D341Med (cell line): ENCODE measurements at places on chromosomes 2 and 18.

DNA sequence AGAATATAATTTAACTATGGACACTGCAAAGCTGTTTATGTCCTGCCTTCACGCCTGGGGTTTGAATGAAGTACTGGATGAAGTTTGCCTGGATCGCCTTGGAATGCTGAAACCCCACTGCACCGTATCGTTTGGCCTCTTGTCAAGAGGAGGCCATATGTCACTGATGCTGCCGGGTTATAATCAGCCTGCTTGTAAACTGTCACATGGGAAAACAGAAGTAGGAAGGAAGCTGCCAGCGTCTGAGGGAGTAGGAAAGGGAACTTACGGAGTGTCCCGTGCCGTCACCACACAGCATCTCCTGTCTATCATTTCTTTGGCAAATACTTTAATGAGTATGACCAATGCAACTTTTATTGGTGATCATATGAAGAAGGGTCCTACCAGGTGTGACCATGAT is 105.8 kb downstream of the WDR7 start:
- peak; percentile 78 for DNase-seq

GRCh38 chr2:190043441-190043840 is 19.1 kb downstream of the MSTN start:
- no peak for DNase-seq

DNA sequence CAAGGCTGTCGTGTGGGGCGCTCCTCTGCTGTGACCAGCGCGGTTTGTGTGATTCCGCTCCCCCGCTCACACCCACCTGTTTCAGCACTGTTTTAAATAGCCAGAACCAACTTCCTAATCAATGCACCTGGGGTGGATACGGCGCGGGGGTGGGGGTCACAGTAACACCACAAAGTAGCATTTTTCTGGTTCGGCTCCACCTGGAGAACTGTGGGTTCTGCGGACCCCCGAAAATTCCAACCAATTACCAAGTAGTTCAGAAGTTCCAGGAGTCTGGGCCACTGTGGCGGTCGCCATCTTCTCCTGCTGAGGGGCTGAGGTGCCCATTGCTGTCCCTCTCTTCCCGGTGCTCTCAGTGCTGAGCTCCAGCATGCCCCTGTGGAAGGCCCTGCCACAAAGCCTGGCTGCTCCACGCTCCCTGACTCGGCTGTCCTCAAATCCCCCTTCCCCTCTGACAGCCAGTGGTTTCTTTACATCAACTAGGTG is 79.4 kb downstream of the GFPT1 start:
- DNase-seq, result no peak

DNA sequence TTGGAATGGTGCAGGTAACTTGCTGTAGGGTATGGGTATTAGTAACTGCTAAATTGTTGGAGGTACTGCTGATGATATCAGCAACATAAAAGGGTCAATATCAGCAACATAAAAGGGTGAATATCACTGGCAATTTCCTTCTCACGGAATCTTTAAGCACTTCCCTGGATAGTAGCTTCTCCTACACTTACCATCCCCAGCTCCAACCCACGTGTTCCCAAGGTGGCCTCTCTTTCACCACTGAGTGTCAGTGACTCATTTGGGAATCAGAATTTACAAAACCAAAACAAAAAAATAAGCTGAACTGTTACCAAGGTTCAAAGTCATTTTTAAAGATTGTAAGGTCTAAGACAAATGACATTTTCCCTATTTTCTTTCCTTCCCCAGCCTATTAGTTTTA is 70.8 kb downstream of the LRP2 start:
- DNase-seq, result no peak

GRCh38 chr2:153464395-153464794 is 14.2 kb downstream of the RPRM start:
- DNase-seq, result no peak

DNA sequence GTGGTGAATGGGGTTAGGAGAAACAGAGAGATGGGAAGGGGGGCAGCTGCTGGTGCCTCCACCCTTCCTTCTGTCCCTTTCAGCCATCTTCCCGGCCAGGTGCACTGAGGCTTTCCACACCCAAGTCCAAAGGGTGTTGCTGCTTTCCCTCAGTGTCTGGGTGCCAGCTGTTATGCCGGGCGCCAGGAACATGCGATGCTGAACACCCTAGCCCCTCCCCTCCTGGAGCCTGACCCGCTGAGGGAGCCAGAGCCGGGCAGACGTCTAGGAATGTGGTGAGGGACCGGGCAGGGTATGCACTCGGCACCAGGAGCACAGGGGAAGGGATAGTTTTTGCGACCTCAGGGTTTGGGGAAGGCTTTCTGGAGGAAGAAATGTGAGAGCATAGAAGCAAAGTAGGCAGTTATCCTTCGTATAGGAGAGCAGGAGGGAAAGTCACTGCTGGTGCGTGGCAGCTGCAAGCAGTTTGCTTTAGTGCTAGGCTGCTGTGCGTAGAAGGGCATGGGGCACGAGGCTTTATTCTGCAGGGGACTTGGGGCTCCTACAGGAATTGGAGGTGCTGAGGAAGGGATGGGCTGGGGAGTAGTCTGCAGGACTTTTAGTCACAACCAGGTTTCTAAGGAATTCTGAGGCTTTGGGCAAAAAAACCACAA is 147.7 kb downstream of the TSN start:
- no peak for DNase-seq

DNA sequence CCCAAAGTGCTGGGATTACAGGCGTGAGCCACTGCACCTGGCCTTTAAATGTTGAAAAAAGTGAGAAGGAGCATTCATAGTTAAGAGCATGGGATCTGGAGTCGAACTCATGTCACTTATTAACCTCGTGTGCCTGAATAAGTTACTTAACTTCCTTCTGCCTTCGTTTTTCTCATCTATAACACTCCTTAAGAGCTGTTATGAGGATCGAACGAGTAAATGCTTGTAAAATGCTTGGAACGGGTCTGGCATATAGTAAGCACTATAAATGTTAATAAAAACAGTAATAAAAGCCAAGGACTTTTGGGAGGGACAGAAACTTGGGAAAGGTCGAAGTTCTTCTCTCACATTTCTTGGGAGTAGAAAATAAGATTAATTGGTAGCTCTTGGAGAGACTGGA is 40.8 kb downstream of the RAB10 start:
- DNase-seq, result no peak

DNA sequence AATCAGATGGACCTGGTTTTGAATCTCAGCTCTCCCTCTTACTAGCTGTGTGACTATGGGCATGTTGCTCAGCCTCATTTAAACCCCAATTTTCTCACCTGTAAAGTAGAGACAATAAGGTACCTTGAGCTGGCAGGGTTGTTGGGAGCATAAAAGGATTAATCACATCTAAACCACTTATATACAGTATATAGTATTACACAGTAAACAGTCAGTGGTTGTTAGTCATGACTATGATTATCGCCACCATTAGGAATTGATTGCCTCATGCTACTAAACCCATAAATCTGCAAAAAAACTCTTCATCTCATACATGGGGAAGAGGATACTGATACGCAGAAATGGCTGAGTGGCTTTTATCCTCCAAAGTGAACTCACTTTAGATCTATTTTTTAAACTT is 65.8 kb downstream of the INO80D start:
- DNase-seq, result no peak

DNA sequence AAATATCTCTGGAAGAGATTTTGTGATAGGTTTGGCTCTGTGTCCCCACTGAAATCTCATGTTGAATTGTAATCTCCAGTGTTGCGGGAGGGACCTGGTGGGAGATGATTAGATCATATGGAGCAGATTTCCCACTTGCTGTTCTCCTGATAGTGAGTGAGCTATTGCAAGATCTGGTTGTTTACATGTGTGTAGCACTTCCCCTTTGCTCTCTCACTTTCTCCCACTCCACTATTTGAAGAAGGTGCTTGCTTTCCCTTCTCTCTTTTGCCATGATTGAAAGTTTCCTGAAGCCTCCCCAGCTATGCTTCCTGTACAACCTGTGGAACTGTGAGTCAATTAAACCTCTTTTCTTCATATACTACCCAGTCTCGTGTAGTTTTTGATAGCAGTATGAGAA is 97.0 kb upstream of the FN1 start:
- DNase-seq, result no peak

DNA sequence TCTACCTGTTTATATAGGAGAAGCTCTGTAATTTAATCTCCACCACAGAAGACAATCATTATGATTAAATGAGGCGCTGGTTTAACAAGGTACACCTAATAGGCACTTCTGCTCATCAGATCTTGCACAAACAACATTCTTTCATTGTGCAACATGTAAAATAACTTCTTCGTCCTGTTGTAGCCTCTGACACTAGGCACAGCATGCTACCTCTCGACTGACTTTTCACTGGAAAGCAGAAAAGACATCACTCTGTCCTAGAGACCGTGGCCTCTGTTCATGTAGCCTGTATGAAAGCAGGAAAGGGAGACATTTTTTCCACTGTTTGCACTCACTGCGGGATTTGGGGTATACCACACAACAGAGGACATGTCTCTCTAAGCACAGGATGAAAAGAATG is 316.5 kb downstream of the IRS1 start:
- DNase-seq, result no peak

DNA sequence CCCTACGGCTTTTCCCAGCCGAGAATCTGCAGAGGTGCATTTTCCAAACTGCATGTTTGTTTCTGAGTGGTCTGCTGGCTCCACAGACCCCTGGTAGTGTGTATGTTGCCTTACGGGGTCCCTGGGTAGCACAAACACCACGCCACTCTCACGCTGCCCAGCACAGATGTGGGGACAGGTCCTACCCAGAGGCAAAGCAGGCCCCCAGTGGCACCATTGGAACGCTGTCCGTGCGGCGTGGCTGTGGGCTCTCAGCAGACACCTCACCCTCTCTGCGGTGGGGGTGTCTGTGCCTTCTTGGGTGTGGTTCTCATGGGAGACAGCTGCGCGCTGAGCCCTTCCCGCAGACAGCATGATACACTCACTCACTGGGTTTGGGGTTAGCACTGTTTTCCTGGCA is 137.4 kb downstream of the NFATC1 start:
- no peak for DNase-seq

GRCh38 chr18:23617412-23618014 is 31.2 kb upstream of the NPC1 start:
- DNase-seq, result no peak

GRCh38 chr2:70569559-70569958 is 15.9 kb upstream of the TGFA start:
- no peak for DNase-seq

- DNase-seq, result no peak
Measured at GRCh38 chr2:182504903-182505302, 78.1 kb upstream of the PDE1A start.

GRCh38 chr2:134347756-134348155 is 93.9 kb downstream of the MGAT5 start:
- no peak for DNase-seq

DNA sequence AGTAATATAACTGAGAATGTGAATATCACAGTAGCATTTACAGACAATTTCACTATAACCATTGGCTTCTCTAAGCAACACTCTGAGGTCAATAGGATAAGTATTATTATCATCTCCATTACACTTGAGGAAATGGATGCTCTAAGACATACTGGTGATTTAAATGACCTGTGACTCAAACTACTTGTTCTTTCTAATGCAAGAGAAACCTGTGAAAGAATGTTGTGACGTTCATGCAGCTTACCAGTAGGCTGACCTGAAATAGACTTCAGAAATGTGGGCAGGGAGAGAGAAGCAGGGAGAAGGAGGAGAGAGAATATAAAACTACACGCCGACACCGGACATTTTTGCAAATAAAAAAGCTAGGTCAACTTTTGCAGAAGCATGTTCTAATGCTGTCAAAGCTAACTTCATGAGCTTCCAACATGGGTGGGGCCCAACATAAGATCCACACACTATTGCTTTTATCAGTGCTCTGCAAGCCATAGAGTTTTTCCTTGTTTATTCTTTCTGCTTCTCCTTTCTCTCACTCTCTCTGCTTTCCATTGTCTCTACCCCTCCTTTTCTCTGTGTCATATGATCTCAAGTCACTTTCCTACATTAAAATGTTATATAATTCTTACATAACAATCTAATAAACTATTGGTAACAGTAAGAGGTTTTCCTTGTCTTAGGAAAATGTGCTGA is 217.6 kb upstream of the FN1 start:
- DNase-seq, result no peak

- no peak for DNase-seq
Measured at GRCh38 chr2:180017784-180018183, 10.7 kb upstream of the CWC22 start.

DNA sequence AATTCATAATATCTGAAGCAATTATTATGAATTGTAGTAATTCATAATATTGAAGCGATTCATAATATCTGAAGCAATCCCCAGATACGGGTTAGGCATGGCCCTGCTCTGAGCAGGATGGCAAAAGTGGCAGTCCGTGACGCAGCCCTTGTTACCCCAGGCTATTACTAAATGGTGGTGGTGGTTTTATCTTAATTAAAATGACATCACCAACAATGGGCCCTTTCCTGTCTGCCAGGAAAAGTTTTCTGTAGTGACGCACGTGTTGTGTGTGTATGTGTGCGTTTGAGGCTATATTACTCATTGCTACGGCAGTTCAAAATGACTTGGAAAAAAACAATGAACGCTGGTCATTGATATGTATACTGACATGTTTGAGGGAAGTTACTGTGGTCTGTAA is 10.6 kb upstream of the MOCOS start:
- DNase-seq, result no peak

DNA sequence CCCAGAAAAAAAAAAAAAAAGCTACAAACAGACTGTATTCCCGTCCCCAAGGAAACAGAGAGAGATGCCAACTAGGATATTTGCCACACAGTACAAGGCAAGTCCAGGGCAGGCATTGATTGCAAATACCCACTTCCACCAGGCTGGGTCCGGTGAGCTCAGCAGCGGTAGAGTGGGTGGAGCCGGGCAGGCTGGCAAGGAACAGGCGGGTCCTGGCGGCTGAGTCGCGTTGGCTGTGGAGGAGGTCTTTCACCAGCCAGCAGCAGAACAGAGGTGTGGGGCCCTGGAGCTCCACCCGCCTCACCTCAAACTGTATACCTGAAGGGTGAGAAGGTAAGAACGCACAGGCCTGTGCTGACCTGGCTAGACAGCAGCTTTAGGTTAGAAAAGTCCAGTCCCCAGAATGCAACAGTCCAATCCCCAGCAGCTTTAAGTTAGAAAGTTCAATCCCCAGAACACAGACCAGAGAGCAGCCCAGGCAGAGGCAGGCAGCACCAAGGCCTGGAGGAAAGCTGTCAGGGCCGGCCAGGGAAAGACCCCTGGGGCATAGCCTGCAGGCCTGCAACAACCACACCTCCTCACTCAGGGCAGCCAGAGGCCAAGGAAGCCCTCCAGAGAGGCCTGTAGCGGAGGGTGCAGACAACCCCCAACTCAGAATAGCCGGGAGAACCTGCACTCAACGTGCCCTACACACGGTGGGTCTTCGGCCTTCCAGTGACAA is 21.9 kb upstream of the MTERF4 start:
- DNase-seq, result no peak

GRCh38 chr2:56741601-56742102 is 557.9 kb downstream of the CCDC85A start:
- DNase-seq, result no peak

- no peak for DNase-seq
Measured at GRCh38 chr2:28142386-28142785, 250.3 kb upstream of the FOSL2 start.

GRCh38 chr18:52620926-52621439 is 281.0 kb downstream of the DCC start:
- no peak for DNase-seq
